ENCODE measurements at places on chromosomes 6 and 20. TPM values are rescaled to one million over a fixed set of nuclear protein-coding genes. Genes with fewer than 3 reads are reported as not detected.

GRCh38 chr20:41359541-41360011, 7.0 kb downstream of the EMILIN3 start:
- no peak for DNase-seq

DNA sequence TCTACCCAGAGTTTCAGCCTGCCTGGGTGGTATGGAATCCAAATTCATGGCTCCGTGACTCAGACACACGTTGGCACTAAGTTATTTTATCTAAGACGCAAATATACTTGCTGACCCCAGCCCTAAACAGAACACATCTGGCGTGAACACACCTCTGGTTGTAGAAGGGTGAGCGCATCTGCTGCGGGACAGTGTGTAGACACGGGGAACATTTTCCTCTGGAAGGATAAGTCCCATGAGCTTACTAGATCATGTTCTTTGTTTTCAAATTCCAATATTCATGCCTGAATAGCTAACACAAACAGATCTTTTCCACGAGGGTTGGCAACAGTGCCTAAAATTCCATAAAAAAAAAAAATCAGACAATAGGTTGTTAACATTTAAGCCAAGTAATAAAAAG, 87.8 kb downstream of the TMEM170B start:
- DNase-seq = no peak

- peak; percentile 82 for DNase-seq
Observed at GRCh38 chr6:31128093-31128676, 7.9 kb upstream of the CDSN start.

DNA sequence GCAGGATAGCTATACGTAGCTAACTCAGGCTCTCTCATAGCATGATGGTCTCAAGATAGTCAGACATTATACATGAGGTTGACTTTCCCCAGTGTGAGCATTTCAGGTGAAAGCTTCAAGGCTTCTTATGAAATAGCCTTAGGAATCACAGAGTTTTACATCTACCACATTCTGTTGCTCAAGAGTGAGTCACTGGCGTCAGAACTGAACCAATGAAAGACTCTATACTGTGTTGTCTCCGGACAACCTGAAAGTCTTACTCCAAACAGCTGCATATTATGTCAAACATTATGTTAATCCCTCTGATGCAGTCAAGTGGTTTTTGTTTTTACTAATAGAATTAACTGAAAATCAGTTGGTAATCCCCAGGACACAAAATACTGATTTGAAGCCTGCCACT, 79.8 kb upstream of the TRDN start:
- DNase-seq = no peak

- no peak for DNase-seq
Observed at GRCh38 chr20:63486300-63486855, 12.5 kb downstream of the EEF1A2 start.

DNA sequence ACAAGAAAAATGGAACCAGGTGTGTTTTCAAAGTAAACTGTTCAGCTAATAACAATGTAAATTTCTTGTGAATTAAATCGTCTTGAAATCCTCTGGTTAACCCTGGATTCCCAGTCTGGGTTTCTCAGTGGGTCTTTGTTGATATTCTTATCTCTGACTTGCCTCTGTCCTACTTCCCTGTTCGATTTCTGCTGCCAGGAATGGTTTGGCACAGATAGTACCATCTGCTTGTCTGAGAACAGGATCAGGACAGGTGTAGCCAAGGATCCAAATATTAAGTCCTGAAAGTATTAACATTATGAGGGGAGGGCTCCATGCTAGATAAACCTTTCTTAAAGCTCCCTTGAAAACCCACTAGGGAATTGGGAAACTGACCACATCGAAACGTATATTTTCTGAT, 30.1 kb downstream of the ARFGEF2 start:
- no peak for DNase-seq

- no peak for DNase-seq
Observed at GRCh38 chr20:33656783-33657703, 5.1 kb upstream of the C20orf144 start.

DNA sequence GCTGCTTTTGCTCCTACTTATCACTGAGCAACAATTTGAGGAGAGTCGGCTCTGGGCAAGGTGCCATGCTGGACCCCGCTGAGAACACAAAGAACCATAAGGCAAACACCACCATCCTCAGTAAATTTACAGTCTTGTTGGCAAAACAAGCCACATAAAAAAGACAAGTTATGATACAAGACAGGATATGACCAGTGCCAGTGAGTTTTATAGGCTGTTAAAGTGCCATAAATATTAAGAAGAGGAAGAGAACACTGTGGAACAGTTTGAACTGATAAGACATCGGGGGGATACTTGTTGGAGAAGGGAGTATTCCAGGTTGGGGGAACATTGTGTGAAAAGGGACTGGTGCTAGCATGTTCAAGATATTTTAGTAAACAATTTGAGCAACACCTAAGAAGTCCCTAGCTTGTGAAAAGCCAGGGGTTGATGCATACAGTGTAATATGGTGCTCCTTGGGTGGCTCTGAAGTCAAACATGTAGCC, 25.3 kb upstream of the RIPOR2 start:
- no peak for DNase-seq

GRCh38 chr6:36666287-36666686, 12.2 kb upstream of the CDKN1A start:
- no peak for DNase-seq

- DNase-seq = no peak
Observed at GRCh38 chr6:128456510-128457230, 63.7 kb downstream of the PTPRK start.

DNA sequence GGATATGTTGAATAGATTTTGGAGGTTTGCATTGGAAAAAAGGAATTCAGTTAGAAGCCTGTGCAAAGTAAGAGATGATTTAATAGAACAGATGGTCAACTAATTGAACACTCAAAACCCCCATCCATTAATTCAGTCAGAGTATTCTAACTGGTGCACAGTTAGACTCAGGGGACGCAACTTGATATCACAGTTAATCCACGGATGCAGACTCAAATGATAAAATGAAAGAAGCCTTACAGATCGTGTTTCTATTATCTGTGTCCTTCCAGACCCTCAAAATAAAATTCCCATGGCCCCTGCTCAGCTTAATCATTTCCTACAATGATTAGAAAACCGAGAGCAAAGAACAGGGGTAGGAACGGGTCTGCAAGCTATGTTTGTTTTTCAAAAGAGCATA, 45.4 kb upstream of the DTNBP1 start:
- DNase-seq = no peak

- peak; percentile 78 for DNase-seq
Observed at GRCh38 chr20:1313236-1313964, 15.5 kb downstream of the SDCBP2 start.

DNA sequence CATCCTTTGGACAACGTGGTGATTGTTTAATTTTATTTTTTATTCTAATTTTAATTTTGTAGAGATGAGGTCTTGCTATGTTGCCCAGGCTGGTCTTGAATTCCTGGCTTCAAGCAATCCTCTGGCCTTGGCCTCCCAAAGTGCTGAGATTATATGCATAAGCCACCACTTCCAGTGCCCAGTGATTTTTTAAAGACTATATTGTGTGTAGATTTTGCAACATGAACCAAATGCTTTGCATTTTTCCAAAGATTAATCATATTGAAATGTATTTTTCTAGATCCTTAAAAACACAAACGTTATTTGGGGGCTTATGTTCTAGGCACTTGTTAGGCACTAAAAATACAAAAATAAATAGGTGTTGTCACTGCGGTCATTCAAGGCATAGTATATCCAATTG, 117.6 kb upstream of the CCN2 start:
- DNase-seq = no peak

DNA sequence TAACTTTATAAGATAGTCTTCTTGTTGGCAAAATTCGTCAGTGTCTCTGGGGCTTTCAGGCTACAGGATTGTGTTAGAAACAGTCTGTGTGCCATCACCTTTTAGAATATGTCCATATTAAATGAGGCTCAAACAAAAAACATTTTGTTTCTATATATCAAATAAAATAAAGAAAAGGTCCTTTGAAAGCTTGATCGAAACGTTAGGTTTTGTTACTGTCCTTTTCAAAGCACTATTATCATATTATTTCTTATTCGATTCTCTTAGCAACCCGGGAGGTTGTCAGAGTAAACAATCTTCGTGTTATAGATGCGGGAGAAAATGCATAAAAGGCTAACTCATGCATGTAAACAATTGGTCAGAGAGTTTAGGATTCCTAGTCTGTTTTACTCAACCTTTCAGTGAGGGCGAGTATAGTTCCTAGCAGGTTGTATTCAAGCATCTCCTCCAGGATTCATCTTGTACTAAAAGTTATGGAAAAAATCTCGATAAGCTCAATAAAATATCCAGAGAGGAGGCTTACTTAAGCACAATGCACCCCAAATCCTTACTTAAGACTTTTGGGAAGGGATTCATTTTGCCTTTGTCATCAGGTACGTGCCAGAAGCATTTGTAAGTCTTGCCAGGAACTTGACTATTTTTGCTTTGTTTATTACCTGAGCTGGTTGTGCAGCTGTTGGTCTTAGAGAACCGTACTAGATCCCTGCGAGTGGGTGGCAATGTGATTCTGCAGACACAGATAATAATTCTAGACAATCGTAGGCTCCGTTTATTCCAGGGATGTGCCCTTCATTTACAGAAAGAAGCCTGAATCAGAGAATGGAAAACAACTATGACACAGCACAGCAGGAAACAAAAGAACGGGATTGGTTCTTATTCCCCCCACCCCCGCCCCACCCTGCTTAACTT, 159.6 kb upstream of the ZNF217 start:
- DNase-seq = no peak

- no peak for DNase-seq
Observed at GRCh38 chr6:122389704-122390372, 9.6 kb upstream of the HSF2 start.

DNA sequence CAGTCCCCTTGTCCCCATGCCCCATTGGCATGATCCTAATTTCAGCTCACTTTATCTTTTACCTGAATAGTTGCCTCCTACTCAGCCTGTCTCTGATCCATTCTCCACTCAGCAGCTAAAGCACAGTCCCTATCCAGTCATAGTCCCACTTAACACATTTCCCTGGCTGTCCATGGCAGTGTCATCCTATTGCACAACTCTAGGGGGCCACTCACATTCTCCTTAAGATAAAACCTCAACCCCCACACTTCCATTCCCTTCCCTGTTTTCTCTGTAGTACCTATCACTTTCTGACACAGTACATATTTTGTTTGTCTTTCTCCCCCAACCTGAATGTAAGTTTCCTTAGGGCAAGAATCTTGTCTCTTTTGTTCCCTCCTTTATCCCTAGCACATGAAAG, 220.9 kb upstream of the PLN start:
- no peak for DNase-seq

GRCh38 chr6:31035862-31036497, 25.7 kb downstream of the MUC22 start:
- DNase-seq = no peak

GRCh38 chr6:125871365-125871764, 80.6 kb downstream of the NCOA7 start:
- no peak for DNase-seq

- no peak for DNase-seq
Observed at GRCh38 chr6:163719028-163719742, 304.7 kb downstream of the QKI start.

DNA sequence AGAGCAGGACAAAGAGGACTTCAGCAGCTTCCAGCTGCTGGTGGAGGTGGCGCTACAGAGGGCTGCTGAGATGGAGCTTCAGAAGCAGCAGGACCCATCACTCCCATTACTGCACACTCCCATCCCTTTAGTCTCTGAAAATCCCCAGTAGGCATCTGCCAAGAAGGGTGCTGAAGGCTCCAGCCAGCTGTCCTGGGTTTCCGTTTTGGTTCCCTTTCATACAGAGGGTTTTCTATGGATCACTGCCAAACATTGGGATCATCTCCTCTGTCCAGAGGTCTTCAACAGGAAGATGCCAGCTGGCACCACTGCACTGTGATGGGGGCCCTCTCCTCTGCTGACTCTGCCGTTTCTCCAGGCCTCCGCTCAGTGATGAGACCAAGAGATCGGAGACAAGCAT, 14.3 kb upstream of the RAB5IF start:
- DNase-seq = no peak

- no peak for DNase-seq
Observed at GRCh38 chr20:34037121-34037520, 43.4 kb downstream of the RALY start.

DNA sequence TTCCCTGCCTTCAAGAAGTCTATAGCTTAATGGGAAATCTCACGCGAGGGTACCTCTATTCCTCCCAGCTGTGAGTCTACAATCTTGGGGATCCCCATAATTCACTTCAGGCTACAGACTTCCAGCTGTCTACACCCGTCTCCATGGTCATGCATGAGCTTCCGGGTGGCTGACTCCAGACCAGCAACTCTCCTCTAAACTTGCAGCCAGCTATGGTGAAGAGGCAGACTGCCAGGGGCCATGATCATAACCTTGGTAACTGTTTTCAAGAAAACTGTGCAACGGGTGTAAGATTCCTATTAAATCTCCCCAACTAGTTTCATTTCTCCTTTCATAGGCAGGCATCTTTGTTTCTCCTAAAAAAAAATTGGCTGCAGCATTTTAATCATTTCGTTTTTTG, 534.4 kb upstream of the CHD6 start:
- DNase-seq = no peak

- no peak for DNase-seq
Observed at GRCh38 chr6:157647261-157647915, 175.7 kb upstream of the SNX9 start.

GRCh38 chr6:139119552-139119951, 15.3 kb upstream of the HECA start:
- no peak for DNase-seq

DNA sequence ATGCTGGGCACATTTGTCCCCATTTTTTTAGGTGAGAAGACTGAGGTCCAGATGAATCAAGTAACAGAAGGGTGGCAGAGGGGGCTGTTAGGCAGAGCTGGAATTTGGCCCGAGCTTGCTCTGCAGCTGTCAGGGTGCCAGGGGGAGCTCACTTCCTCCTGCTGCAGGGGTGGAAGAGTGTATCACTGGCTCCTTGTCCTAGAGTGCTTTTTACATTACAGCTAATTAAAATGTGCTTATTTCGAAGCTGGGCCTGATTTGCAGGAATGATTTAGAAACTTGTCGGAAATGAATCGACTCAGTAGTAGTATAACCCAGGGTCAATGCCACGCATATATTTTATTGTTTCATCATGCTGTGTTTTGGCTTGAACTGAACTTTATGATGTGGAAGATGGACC, 11.1 kb downstream of the TOX2 start:
- peak; percentile 63 for DNase-seq

- DNase-seq = no peak
Observed at GRCh38 chr6:5315881-5316280, 54.6 kb downstream of the FARS2 start.

CLPSL2 gene
- not detected for total RNA-seq

TFAP2A gene
- total RNA-seq = 0.27 TPM

RBM12 gene
- 63.8 TPM for total RNA-seq

SMOC2 gene
- total RNA-seq = 25.6 TPM

CD40 gene
- total RNA-seq = 4.4 TPM

MDFI gene
- 1.9 TPM for total RNA-seq

CD24 gene
- total RNA-seq = 1,002 TPM

EGFL8 gene
- total RNA-seq = 13.7 TPM

TMC2 gene
- total RNA-seq = 0.25 TPM

ERMARD gene
- total RNA-seq = 15.7 TPM

BIRC7 gene
- not detected for total RNA-seq

CTAGE9 gene
- not detected for total RNA-seq

All from colonic mucosa (tissue), 4 donors.